ENCODE measurements at places on chromosomes 13 and 19.

- DNase-seq, result no peak
Measured at GRCh38 chr13:28735481-28736029, 16.8 kb upstream of the SLC46A3 start.

GRCh38 chr13:114263578-114263977 lies 17.8 kb upstream of the UPF3A start:
- DNase-seq, result no peak

- no peak for DNase-seq
Measured at GRCh38 chr13:24052547-24053518, 107.7 kb upstream of the SPATA13 start.

- no peak for DNase-seq
Measured at GRCh38 chr13:83536941-83537340, 345.3 kb downstream of the SLITRK1 start.

DNA sequence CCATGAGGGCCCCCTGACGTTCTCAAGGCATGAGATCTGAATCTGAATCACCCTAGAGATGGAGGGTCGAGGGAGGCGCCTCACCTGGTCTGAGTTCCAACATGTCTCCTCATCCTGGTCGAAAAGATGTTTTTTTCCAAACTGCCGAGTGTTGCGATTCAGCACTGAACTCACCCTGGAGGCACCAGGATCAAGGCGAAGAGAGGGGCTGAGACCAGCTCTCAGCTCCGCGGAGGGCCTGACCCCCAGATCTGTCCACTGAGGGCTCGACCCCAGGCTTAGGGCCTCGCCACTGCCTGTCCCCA lies 555 bp downstream of the NR2C2AP start:
- no peak for DNase-seq

DNA sequence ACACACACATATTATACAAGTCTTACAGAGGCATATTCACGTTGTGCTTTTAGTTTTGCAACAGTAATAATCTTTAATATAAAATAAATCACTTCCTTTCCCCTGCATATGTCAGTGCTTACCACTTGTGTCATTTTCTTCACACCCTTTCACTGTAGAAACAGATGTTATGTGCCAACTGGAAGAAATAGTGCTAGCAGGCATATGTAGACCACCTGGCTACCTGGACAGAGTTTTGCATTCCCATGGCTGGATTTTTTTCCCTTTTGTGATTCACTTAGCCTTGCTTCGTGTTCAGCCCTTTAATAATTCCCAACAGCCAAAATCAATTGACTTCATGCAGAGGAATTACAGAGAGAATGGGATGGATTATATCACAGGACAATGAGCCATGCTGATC lies 399.1 kb upstream of the SPRY2 start:
- DNase-seq, result no peak

GRCh38 chr19:46862503-46862834 lies 1.7 kb downstream of the ARHGAP35 start:
- DNase-seq, result no peak

GRCh38 chr19:2540646-2541454 lies 64.9 kb downstream of the GADD45B start:
- no peak for DNase-seq

GRCh38 chr13:111661052-111661451 lies 340.6 kb downstream of the TEX29 start:
- DNase-seq, result no peak

DNA sequence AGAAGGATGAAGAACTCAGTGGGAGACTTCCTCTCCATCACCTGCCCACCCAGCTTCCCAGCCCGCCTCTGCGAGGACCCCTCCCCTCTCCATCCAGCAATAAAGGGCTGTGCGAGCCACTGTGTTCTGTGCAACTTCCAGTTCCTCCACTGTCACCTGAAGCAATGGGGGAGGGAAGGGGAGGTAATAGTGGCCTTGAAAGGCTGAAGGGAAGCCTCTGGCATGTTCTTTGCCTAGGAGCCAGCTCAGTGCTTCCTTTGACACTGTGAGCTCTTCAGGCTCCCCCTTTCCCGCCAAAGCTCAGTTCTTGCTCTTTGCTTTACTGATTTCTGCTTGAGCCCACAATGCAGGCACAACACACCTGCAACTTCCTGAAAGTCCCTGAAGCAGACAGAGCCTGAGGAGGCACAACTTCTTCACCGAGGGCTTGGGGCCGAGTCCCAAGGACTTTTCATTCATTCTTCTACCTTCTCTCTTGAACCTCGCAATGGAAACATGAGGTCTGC lies 73.2 kb upstream of the DOCK9 start:
- DNase-seq, result no peak

GRCh38 chr19:1039646-1040475 lies at the start of gene ABCA7:
Gene ABCA7, plus strand, starts transcription at chr19:1040107. Its CDS starts 1,255 bp downstream, at chr19:1041362.
- peak; percentile 98 for DNase-seq

GRCh38 chr13:68110178-68110768 lies 880.1 kb upstream of the PCDH9 start:
- no peak for DNase-seq

DNA sequence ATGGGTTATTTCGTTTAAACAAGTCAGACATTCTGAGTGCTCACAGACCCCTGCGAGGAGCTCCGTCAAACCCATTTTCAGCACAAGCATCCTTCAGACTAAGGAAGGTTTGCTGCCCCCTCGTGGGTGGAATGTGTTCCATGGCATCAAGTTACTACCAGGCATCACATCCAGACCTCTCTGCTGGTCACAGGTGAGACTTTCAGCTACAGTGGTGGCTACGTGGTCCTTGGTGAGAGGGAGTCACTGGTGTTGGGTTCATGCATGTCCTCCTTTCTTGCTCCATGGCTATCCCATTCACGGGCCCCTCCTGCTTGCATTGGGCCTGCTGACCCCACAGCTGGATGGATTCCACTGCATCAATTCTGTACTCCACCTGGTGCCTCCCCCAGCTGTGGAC lies 9.1 kb upstream of the LILRB5 start:
- DNase-seq, result peak; percentile 73

GRCh38 chr19:35975608-35976214 lies 19.3 kb upstream of the SDHAF1 start:
- no peak for DNase-seq

- DNase-seq, result no peak
Measured at GRCh38 chr19:1189419-1189818, 15.4 kb upstream of the SBNO2 start.

GRCh38 chr13:110216398-110217041 lies 90.4 kb downstream of the COL4A1 start:
- no peak for DNase-seq

GRCh38 chr13:58434943-58435342 lies 803.4 kb downstream of the PCDH17 start:
- no peak for DNase-seq

- no peak for DNase-seq
Measured at GRCh38 chr19:3229346-3229743, 4.9 kb downstream of the CELF5 start.

DNA sequence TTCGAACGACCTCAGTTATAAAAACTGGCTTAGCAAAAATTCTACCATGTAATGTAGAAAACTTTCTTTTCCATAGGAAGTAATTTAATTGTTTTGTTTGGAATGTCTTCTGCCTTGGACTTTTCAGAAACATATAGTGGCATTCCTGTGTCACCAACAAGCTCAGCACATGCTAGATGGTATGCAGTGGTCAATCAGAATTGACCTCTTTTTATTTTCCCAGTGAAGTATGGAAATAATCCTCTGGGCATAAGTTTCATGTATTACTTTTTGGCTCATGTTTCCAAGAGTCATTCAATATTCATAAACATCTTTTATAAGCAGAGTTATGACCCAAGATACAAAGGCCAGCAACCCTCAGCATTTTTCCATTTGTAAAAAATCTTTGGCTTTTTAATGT lies 33.6 kb downstream of the NALCN start:
- no peak for DNase-seq

GRCh38 chr19:11034449-11035213 lies 54.6 kb upstream of the LDLR start:
- no peak for DNase-seq

DNA sequence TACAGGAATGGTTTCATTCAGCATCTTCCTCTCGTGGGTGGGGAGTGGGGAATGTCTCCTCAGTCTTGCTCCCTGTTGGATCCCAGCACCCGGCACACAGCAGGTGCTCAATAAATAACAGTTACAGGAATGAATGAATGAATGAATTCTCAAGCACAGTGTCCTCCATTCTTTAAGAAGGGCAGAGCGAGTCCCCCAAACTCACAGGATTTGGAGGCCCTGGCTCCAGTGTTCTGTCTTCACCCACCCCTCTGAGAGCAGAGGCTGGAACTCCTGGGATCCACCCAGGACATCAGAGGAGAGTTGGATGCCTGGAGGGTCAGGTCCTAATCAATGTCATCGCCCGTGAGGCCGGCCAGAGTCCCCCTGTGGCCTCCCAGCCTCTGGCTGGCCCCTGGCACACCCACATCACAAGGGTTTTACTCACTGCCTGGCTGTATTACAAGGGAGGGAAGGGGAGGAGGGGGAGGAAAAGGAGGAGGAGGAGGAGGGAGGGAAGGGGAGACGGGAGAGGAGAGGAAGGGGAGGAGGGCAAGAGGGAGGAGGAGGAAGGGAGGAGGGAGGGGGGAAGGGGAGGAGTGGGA lies 8.7 kb upstream of the CREB3L3 start:
- peak; percentile 6 for DNase-seq

DNA sequence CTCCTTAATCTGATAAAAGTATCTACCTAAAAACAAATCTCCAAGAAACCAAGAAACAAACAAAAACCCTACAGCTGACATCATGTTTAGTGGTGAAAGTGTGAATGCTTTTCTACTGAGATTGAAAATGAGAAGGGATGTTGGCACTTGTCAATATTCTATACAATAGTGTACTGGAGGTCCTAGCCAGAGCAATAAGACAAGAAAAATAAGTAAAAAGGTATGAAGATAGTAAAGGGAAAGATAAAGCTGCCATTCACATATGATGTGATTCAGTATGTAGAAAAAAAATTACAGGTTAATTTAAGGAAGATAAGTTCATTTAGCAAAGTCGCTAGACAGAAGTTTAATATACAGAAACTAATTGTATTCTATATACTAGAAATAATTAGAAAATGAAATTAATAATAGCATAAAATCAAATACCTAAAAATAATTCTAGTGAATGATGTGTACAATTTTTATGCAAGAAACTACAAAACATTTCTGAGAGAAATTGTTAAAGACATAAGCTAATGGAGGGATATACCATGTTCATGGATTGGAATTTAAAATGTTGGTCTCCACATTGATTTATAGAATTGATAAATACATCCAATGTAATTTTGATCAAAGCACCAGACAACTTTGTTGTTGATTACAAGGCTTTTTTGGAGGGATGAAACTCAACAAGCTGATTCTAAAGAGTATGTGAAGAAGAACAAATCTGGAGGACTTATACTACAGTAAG lies 2.4 kb upstream of the SLC7A10 start:
- no peak for DNase-seq

DNA sequence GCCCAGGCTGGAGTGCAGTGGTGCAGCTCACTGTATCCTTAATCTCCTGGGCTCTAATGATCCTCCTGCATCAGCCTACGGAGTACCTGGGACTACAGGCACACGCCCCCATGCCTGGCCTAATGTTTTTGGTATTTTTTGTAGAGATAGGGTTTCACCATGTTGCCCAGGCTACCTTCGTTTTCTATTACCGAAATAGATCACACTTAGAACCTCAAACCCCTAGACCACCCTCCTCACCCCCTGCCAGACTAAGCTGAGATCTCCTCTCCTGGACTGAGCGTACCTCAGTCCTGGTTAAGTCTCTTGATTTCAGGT lies 391 bp downstream of the KLF1 start:
- DNase-seq, result no peak

GRCh38 chr13:64993514-64994164 lies 2236.5 kb downstream of the PCDH9 start:
- no peak for DNase-seq

DNA sequence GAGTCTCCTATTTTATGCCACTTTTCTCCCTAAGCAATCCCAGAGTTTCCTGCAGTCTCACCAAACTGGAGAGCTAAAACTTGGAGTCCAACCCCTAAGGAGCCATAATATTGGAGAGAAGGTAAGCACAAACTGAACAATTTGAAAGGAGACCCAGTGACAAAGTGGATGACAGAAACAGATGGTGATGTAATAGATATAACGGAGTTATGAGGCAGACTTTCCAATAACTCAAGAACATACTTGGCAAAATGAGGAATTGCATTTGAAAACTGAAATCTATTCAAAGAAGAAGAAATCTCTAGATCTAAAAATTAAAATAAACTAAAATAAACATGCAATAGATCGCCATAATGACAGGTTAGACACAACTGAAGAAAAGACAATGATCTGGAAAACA lies 200.9 kb upstream of the MIR17HG start:
- no peak for DNase-seq

DNA sequence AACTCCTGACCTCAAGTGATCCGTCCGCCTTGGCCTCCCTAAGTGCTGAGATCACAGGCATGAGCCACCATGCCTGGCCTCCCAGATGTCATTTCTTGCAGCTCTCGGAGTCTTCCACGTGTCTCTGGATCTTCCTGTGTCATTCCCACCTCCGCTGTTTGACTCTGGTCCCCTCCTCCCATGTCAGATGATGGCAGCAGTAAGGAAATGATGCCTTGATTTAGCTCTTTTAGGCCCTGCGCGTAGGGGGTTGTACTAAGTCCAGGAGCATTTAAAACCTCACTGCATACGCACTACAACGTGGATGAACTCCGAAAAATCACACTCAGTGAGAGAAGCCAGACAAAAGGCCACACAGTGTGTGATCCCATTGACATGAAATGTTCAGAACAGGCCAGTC lies 113.1 kb downstream of the GNG7 start:
- DNase-seq, result no peak

All from inflammatory macrophage (primary cell).